Metanephros (tissue), 2 donors: ENCODE measurements at places on chromosomes 2 and 18. TPM values are rescaled to one million over a fixed set of nuclear protein-coding genes. Genes with fewer than 3 reads are reported as not detected.

C2orf80 gene
- total RNA-seq, result not detected

FAM237A gene
- not detected for total RNA-seq

RIT2 gene
- total RNA-seq, result 0.35 TPM

ITGAV gene
- 73.6 TPM for total RNA-seq

PRKCE gene
- total RNA-seq, result 24.3 TPM

ZAP70 gene
- total RNA-seq, result 4.3 TPM

ZCCHC2 gene
- 17.9 TPM for total RNA-seq

KIAA2012 gene
- total RNA-seq, result 0.18 TPM

MC5R gene
- total RNA-seq, result 0.47 TPM

MALL gene
- total RNA-seq, result 11.5 TPM

CEBPZOS gene
- 28.0 TPM for total RNA-seq

AGXT gene
- total RNA-seq, result not detected

IL1R1 gene
- 18.5 TPM for total RNA-seq

STPG4 gene
- total RNA-seq, result not detected

SLC4A5 gene
- total RNA-seq, result 8.4 TPM

CFAP210 gene
- 0.23 TPM for total RNA-seq

CMPK2 gene
- total RNA-seq, result 7.6 TPM

C2orf81 gene
- 3.7 TPM for total RNA-seq

MRPL44 gene
- 33.5 TPM for total RNA-seq

REEP1 gene
- total RNA-seq, result 6.5 TPM

PIEZO2 gene
- total RNA-seq, result 31.1 TPM

KDSR gene
- 27.6 TPM for total RNA-seq

CHRNG gene
- 9.5 TPM for total RNA-seq

MDH1 gene
- total RNA-seq, result 157 TPM

FN1 gene
- total RNA-seq, result 699 TPM

DCDC2C gene
- total RNA-seq, result 0.93 TPM

ITPRIPL1 gene
- 3.2 TPM for total RNA-seq

MAP2 gene
- 14.7 TPM for total RNA-seq

MYO1B gene
- 116 TPM for total RNA-seq

CASP10 gene
- total RNA-seq, result 23.4 TPM

DOK6 gene
- total RNA-seq, result 15.8 TPM

LINC00305 gene
- total RNA-seq, result 0.64 TPM

C2orf66 gene
- not detected for total RNA-seq

ALLC gene
- not detected for total RNA-seq

EFHD1 gene
- 30.4 TPM for total RNA-seq

TPO gene
- total RNA-seq, result 0.58 TPM

ALKAL2 gene
- 2.7 TPM for total RNA-seq

SCN3A gene
- 0.76 TPM for total RNA-seq

KCTD1 gene
- total RNA-seq, result 43.9 TPM

SAP130 gene
- total RNA-seq, result 11.2 TPM

C2orf72 gene
- 3.0 TPM for total RNA-seq

RGPD4 gene
- not detected for total RNA-seq

CCDC150 gene
- total RNA-seq, result 7.1 TPM

LRRC30 gene
- total RNA-seq, result 6.4 TPM

IL36G gene
- total RNA-seq, result not detected

CNDP2 gene
- total RNA-seq, result 163 TPM

SERPINB10 gene
- total RNA-seq, result 1.2 TPM

TBR1 gene
- total RNA-seq, result 0.29 TPM

OST4 gene
- total RNA-seq, result 166 TPM

TACR1 gene
- 0.82 TPM for total RNA-seq

DLX1 gene
- total RNA-seq, result 0.23 TPM

ZSWIM2 gene
- total RNA-seq, result not detected

ABCG5 gene
- total RNA-seq, result 0.18 TPM

CD8B2 gene
- total RNA-seq, result 0.06 TPM

MSTN gene
- total RNA-seq, result 6.6 TPM

HEATR5B gene
- total RNA-seq, result 33.0 TPM

PDE1A gene
- total RNA-seq, result 23.6 TPM
